ENCODE measurements at places on chromosomes 3 and 15.

- peak; percentile 67 for DNase-seq
Measured at GRCh38 chr15:78930577-78931388, 14.1 kb downstream of the CTSH start.

- no peak for DNase-seq
Measured at GRCh38 chr15:91132079-91132478, 32.0 kb downstream of the SV2B start.

DNA sequence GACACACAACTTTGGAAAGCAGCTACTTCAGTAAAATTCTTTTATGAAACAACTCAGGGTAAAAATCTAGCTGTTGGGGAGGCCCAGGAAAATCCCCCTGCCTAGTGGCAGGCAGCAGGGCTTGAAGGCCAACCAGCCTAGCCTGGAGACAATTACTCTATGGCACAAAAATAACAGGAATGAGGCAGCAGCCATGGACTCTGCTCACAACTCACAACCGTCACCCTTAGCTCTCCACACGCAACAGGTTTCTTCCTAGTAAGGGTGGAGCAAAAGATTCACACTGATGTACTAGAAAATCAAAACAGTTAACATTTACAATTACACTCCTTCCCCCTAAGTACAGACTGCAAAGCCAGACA is 530 bp upstream of the FBXL22 start:
- DNase-seq, result no peak

- no peak for DNase-seq
Measured at GRCh38 chr15:84666373-84666772, 8.4 kb upstream of the NMB start.

DNA sequence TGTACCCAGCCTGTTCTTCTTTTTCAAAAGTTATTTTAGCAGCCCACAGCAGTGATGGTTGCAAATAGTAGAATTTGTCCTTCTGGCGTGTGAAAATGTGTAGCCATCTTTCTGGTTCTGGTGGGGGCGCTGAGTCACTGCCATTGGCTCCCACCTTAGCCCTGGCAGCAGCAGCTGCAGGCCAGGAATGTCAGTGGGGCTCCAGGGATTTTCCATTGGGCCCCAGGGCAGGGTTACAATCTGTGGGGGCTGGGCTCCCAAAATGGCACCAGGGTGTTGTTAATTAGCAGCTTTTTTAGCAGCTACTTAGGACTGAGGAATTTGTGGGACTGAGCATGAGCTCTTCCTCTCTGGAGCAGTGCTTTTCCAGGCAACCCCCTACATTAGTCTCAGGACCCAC is 38.9 kb downstream of the TOPAZ1 start:
- no peak for DNase-seq

- DNase-seq, result no peak
Measured at GRCh38 chr3:36512555-36512954, 132.3 kb downstream of the STAC start.

DNA sequence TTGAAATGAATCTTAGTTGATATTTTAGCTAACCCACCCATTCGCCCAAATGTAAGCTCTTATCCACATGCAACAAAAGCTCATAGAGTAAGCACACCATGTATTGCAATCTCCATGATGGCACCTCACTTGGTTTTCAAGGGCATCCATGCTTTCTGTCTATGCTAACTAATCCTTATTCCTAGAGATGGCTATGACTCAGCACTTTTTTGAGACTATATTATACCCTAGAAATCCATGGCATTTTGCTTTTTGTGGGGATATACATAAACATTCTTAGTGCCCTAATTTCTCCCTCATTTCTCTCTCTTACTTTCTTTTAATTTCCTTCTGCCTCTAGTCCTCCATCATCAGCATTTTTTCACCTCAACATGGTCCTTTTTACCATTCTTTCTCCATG is 168.5 kb upstream of the STT3B start:
- DNase-seq, result no peak

- DNase-seq, result no peak
Measured at GRCh38 chr3:134029256-134029733, 430 bp downstream of the SLCO2A1 start.

GRCh38 chr3:125042725-125043406 is 12.9 kb downstream of the HEG1 start:
- DNase-seq, result no peak

DNA sequence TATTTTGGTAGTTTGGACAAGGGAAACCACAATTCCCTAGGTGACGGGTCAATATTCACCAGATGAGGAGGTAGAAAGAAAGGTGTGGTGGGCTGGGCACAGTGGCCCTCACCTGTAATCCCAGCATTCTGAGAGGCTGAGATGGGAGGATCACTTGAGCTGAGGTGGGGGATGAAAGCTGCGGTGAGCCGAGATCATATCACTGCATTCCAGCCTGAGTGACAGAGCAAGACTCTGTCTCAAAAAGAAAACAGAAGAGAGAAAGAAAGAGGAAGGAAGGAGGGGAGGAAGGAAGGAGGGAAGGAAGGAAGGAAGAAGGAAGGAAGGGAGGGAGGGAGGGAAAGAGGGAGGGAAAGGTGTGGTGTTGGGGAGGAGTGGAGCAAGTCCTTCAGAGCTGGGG is 56.1 kb upstream of the RNF7 start:
- DNase-seq, result no peak

- no peak for DNase-seq
Measured at GRCh38 chr3:155423526-155424322, 130.2 kb upstream of the STRIT1 start.

DNA sequence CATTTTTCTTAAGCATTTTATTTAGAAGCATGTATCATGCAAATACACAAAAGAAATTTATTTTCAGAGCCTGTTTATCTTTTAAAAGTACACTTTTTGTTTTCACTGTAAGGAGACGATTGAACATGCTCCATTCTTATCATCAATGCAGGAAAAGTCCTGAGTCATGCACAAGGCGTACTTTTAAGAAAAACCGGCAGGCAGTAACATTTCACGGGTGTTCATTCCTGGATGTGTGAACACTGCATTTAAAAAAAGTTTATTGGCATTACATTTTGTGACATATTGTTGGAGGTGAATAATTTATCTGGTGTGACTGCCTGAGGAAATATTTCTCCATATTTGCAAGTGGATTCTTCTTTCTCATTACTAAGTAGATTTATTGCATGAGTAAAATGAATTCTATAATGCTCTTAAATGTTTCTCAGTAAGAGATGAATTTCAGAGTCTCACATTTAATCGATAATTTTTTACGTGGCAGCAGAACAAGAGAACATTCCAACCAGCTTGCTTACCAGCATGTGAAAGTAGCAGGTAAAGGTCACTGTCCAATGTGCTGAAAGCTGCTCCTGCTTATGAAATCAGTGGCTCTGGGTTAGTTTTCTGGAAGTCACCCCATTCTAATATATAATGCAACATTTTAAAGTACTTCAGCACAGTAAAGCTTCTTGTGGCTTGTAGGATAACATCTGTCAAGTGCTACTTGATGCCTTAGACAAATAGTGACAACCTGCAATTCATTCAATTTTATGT is 87.0 kb downstream of the SV2B start:
- no peak for DNase-seq

DNA sequence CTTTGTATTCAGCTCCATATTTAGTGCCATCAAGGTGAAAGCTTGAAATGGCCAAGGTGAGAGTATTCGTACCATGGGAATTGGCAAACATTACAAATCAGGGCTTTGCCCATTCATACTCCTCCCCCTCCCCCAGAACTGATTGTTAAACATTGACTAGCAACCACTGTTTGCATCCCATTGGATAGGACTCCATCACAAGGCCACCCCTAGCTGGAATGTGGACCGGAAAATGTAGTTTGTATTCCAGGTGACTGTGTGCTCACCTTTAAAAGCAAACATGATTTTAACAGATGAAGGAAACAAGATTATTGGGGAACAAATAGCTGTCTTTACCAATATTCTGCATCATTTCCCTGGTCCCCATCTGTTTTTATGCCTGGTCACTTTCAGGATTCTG is 14.1 kb downstream of the ST3GAL6 start:
- DNase-seq, result no peak

GRCh38 chr3:47405820-47406761 is 25.3 kb downstream of the PTPN23 start:
- DNase-seq, result no peak

- DNase-seq, result no peak
Measured at GRCh38 chr3:167783781-167784180, 48.3 kb downstream of the SERPINI1 start.

GRCh38 chr3:168489301-168489700 is 393.6 kb upstream of the GOLIM4 start:
- no peak for DNase-seq

- no peak for DNase-seq
Measured at GRCh38 chr3:189132231-189132671, 39.5 kb upstream of the TPRG1 start.
